ENCODE measurements at places on chromosomes 7 and 10. TPM values are rescaled to one million over a fixed set of nuclear protein-coding genes. Genes with fewer than 3 reads are reported as not detected.

Gene HOXA7
- polyA plus RNA-seq: 1.7 TPM

- DNase-seq: no peak
Observed at GRCh38 chr7:135661311-135662122, 797 bp upstream of the STMP1 start.

Gene MKI67
- polyA plus RNA-seq: 1.4 TPM

- DNase-seq: no peak
Observed at GRCh38 chr10:102231357-102232318, 5.5 kb downstream of the ELOVL3 start.

- DNase-seq: peak; percentile 41
Observed at GRCh38 chr10:22321924-22322640, 1.2 kb downstream of the BMI1 start.

DNA sequence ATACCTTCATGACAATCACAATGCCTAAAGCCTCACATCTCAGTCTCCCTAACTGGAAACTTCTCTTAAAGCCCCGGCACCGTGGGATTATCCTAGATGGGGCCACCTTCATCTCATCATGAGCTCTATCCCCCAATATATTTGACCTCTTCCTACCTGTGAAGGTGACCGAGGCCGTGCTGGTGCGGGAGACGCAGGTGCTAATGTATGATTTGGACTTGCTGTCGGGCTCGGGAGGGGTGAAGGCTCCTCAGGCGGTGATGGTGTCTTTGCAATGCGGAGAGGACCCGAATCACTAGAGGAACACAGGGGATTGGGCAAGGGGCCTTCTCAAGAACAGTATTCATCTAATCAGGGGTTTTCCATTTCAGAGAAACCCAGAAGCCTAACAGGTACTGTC is 168.4 kb downstream of the AMPH start:
- DNase-seq: no peak

GRCh38 chr7:35848725-35849124 is 47.9 kb downstream of the SEPTIN7 start:
- no peak for DNase-seq

DNA sequence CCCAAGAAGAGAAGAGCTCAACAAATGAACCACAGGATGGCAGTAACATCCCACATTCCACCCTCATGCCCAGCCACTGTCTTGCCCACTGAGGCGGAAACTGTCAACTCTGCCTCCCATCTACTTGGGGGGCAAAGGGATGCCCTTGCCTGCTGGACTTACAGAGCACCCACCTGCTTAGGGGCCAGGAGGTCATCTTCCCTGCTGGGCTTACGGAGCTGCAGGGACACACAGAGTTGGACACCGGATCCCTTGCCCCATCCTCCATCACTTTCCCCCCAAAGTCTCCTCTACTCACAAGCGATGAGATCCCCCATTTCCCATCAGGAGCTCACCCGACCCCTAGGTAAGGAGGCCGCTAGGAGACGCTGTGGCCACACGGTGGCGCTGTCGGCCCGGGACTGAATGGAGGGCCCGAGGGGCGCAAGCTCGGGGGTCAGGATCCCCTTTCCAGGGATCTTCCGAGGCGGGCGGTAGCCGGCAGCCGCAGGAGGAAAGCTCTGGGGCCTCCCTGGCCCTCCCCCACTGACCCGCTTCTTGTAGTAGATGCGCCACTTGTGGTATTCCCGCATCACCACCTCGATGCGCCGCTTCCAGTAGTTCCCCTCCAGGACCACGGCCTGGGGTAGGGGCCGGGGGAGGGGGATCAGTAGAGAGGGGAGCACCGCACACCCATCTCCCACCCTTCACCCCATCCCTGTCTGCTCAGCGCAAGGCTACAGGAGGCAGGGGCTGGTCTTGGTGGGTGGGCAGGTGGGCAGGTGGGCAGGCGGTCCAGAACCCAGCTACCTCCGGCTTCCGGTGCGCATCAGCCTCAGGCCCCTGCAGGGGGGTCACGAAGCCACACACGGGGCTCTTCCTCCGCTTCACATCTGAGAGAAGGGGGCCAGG is 17.3 kb downstream of the MLXIPL start:
- DNase-seq: peak; percentile 66

GRCh38 chr10:22245567-22245966 is 27.8 kb upstream of the EBLN1 start:
- DNase-seq: no peak

Gene GATA3
- 1.9 TPM for polyA plus RNA-seq

DNA sequence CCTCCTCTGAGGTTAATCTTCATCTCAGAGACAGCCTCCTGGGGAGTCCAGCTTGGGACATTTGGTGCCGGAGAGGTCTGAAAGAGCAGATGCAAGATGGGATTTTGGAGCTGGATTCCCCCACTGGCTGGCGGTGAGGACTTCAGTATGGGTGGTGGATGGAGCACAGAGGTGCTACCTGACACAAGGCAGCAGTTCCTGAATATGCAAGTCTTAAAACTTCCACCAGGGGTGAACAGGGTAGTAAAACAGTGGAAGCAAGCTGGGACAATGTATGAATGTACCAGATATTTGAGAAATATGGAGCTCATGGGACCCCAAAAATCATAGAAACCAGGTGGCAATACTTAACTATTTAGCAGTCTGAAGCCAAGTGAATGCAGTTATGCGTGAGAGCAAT is 4.8 kb upstream of the TAF3 start:
- DNase-seq: no peak

DNA sequence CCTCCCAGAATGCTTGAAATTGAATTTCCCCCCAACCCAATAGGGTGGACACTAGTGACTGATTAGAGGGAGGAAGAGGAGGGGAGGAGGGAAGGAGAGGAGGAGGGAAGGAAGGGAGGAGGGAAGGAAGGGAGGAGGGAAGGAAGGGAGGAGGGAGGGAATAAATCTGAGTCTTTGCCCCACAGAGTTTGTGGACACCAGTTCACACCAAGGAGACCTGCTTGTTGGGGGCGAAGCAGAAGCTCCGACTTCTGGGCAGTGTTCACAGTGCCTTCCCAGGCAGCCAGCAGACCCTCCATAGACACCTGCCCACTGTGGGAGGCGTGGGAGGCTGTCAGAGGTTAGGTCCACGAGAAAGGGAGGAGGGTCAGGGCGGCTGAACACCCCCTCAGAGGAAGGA is 44.8 kb downstream of the PRKAG2 start:
- DNase-seq: no peak

Gene CSGALNACT2
- 48.4 TPM for polyA plus RNA-seq

Gene NRCAM
- 6.4 TPM for polyA plus RNA-seq

Gene SORBS1
- 19.4 TPM for polyA plus RNA-seq

Gene SFTPA1
- 7,035 TPM for polyA plus RNA-seq

DNA sequence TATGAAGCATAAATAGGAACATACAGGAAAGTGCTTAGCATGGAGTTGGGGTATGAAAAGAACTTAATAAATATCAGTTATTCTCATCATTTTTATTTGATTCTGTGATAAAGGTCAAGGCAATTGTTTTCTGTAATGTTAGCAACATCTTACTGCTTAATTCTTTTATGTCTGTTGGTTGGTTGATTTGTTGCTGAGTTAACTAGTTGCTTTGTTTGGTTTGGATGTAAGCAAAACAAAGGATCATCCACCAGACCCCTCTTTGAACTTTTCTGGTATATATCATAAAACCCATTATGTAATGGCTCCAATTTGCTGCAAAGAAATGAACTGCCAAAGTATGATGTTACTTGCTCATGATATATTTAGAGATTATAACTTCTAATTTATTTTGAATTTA is 44.5 kb downstream of the CH25H start:
- DNase-seq: no peak

DNA sequence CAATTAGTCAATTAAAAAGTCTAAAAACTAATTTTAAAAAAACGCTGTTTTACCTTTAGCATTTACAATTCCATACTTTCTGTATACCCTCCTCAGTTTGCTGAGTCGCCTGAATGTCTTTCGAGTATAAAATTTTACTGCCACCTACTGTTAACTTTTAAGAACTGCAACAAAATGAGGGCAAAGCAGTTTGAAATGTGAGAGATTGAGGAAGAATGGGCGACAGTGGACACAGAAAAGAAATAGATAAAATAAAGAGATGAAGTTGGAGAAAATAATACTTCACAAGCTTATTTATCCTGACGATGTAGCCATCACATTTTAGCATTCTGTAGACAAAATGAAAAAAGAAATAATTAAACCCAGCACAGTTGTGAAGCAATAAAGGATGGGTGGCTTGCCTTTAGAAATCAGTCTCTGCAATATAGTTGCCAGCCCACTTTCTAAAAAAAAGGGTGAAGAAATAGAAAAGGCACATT is 110.8 kb upstream of the PTN start:
- peak; percentile 84 for DNase-seq

GRCh38 chr10:96591946-96592345 is 5.1 kb upstream of the TM9SF3 start:
- no peak for DNase-seq

DNA sequence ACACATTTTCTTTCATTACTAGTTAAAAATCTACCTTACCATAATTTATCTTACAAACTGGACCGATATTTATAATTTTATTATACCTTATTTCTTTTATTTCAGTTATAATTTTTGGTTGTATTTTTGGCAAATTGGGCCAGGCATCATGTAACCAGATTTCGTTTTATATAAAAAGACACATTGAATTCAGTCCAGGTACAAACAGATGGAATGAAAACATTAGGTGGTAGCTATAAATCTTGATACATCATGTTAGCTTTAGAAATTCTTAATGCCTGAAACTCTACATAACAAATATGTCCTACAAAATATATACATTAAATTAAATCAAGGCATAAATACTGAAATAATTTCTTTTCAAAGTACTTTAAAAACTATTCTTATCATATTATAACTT is 73.1 kb downstream of the SLC13A1 start:
- no peak for DNase-seq

GRCh38 chr7:40572810-40573465 is 438.1 kb downstream of the SUGCT start:
- DNase-seq: peak; percentile 34

Gene LIPM
- not detected for polyA plus RNA-seq

Gene HNRNPH3
- 100 TPM for polyA plus RNA-seq

- peak; percentile 55 for DNase-seq
Observed at GRCh38 chr10:126734967-126735366, 64.5 kb upstream of the C10orf90 start.

DNA sequence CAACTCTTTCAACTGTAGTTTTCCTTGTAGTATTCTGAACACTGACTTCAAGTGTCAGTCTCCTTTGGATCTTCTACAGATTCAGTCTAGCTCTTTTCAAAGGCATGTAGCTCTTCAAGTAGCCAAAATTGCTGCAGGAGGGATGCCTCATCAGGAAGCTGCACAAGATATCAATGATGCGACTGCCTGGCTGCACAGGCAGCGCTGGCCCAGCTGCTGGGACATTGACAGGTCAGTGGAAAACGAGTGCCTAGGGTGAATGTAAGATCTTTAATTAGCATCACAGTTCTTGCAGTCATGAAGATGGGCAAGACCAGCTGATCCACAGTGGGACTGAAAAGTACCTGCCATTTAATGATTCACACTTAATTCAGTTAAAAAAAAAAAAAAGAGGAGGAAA is 167.6 kb downstream of the ANK3 start:
- no peak for DNase-seq

DNA sequence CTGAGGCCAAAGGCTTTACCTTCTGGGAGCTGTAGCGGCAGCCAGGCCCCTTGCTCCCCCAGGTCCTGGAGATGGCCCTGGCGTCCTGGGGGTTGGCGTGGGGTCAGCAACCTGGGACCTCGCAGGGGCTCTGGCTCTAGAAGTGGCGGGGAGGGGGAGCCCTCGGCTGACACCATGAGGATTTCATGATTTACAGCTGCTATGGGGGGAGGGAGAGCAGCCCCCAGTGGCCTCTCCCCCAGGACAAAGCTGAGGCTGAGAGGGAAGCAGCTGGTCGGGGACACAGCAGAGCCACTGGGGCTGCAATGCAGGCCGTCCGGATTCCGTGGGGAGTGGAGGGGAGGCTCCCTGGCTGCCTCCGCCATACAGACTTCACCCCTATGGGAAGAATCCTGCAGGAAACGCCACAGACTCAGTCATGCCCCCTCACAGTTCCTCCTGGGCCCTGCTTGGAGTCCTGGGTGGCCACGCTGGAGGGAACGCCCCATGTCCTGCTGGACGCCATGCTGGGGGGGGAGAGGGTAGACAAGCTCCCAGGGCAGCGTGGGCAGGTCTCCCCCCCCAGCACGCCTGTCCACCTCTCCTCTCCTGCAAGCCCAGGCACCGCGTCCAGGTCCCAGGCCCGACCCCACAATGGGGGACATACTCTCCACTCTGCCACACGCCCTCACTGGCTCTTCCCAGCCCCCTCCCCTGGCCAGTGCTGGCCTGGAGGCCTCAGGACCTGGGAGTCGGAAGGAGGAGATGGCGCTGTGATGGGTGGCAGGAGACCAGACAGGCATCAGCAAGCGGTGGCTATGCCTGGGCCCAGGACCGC is 243.6 kb downstream of the ELFN1 start:
- no peak for DNase-seq

Gene VWA2
- polyA plus RNA-seq: 3.0 TPM

Data from lung (tissue), 17 donors.